Stromal cell of bone marrow (primary cell): ENCODE measurements at places on chromosomes 2 and 18.

GRCh38 chr2:42659609-42660008 is 91.2 kb downstream of the MTA3 start:
- no peak for DNase-seq

DNA sequence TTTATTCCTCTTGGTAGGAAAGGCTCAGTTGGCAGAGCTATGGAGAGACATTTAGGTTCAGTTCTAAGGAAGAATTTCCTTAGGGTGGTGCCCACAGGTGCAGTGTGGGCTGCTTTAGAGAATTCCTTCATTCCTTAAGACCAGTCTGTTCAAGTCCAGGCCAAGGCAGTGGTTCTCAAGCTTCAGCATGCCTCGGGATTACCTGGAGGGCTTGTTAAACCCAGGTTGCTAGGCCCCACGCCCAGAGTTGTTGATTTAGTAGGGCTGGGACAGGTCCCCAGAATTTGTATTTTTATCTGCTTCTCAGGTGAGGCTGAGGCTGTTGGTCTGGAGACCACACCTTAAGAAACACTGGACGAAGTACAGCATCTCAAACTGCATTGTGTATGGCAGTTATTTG is 68.9 kb downstream of the CERS6 start:
- DNase-seq: no peak

DNA sequence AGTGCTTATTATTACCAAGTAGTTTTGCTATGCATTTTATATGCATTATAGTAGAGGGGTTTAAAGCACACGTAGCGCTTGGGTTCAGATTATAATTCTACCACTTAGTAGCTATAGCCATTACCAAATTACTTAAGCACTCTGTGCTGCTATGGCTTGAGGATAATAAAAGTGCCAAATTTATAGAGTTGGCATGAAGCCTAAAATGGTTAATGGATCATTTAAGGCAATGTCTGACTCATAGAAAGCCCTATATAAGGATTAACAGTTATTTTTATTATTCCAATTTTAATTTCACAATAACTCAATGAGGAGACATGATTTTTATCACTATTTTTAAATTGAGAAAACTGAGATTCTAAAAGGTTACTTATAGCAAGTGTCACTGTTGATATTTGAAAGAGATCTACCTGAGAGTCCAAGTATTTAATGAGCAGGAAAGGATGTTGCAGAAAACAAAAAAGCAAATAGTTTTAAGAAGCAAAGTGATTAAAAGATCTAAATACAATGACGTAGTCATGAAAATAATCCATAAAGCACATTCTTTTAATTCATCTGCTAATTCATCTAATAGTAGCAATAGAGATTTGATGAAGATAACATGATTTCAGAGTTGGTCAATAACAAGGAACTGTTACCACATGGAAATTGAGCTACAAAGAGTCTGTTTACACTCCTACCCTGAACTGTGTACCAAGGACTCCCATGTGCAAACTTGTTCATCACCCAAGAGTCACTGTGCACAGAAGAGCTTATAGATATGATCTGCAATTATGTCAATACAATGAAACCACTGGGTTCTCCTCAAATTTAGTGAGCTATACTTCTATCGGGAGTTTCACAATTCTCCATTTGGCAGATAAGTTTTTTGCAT is 78.8 kb upstream of the DTNA start:
- no peak for DNase-seq

GRCh38 chr2:239162141-239162821 is 238.5 kb downstream of the HDAC4 start:
- DNase-seq: no peak

DNA sequence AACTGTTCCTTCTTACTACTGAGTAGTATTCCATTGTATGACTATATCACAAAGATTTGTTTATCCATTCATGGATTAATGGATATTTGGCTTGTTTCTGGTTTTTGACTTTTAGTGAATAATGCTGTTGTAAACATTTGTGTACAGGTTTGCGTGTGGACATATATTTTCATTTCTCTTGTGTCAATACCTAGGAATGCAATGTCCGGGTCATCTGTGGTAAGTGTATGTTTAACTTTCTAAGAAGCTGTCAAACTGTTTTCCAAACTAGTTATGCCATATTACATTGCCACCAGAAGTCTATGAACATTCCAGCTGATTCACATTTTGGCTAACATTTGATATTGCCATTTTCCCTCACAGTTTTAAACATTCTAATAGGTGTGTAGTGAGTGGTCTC is 29.1 kb upstream of the SLC16A14 start:
- DNase-seq: no peak

GRCh38 chr2:88709181-88709631 is 17.7 kb downstream of the RPIA start:
- peak; percentile 39 for DNase-seq

DNA sequence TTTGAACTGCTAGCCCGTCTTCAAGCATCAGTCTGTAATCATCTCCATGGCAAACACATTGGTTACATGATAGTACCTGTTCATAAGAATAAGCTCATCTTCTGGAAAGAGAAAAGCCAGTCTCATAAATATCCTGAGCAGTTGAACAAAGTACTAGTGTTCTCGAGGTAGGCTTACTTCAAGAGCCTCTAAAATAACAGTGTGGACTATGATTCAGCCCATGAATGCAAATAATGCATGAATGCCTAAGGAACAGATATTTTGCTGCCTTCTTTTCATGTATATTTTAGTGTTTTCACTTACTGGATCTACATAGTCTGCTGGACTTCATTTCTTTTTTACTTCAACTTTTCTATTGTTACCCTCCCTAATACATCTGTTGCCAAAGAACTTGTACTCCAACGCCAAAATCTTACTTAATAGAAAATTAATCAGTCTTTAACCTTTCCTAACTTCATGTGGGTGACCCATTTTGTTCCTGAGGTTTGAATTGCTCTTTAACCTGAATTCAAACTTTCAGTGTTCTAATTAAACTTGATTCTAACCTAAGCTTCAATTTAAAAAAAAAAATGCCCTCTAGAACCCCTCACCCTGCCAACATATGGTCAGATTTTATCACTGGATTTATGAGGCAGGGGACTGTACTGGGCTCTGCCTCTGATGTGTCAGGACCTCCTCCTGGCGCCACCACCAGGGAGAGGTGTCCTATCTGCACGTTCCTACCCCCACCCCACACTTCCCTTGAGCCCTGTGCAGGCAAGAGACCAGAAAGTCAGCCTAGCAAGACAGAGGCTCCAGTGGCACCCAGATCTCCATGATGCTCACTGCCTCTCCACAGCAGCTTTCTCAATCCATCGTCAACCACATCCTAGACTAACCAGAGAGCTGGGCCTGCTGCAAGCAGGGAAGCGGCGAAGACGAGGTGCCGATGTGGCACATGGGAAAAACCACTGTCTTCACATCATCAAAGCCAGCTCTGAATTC is 264.7 kb upstream of the ID2 start:
- no peak for DNase-seq

DNA sequence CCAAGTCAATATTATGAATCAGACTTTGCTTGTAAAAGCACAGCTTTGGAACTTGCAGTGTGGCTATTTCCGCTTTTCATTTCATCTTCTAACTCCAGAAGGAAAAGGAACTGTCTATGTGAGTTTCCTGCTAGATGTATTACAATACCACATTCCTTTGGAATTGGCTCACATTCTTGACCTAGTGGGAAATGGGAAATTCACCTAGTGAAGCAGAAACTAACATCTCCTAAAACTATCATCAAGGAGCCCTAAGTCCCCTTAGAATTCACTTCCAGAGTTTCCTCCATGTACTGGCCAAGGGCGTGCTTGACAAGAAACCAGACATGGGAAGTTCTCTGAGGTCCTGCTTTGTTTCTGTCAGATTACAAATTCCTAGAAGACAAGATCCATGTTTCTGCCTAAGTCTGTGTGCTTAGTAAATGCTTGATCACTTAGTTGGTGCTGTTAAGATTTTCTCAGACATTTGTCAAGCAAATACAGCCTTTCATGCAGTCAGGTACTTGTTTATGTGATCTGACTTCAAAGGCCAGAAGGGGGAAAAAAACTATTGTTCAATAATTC is 275.7 kb upstream of the FN1 start:
- DNase-seq: peak; percentile 38

DNA sequence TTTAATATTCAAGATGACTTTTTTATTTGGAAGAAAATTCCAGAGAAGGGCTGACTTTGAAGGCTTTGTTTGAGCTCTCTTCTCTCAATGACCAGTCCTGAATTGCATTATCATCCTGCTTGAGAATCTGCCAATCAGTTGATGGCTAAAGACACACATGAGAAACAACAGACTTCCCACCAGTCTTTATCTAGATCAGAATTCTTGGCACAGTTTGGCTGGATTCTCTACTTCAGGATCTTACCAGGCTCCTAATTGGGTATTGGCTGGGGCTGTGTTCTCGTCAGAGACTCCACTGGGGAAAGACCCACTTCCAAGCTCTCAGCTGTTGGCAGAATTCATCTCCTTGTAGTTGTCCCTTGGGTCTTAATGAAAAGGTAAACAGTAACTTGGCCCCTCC is 86.0 kb downstream of the WDSUB1 start:
- DNase-seq: no peak

GRCh38 chr2:108909275-108909823 is 79.7 kb downstream of the EDAR start:
- DNase-seq: no peak

GRCh38 chr18:13872373-13872772 is 43.0 kb downstream of the MC2R start:
- no peak for DNase-seq

- no peak for DNase-seq
These were observed 54.1 kb upstream of the SLC38A11 start for GRCh38 chr2:165009466-165009865.
